ENCODE measurements at places on chromosomes 7 and 10. TPM values are rescaled to one million over a fixed set of nuclear protein-coding genes. Genes with fewer than 3 reads are reported as not detected.

DNA sequence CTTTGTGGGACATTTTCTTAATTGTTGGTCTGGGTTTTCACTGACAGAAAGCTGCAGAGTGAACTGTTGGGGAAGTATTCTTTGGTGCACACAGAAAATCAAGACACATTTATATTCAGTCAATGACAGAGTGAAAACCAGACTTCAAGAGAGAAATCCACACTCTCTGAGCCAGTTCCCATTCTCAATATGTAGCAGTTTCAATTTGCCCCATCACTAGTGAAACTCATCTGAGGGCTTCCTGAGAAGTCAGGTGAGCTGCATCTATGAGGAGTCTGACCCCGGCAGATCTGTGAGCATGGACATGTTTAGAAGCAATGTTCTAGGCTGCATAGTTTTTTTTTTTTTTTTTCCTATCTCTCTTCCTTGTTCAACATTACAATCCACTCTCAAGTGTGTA is 163.7 kb upstream of the AHR start:
- DNase-seq: no peak

The ANKIB1 gene
- total RNA-seq: 51.6 TPM

GRCh38 chr7:132653366-132653930 is 77.2 kb upstream of the PLXNA4 start:
- no peak for DNase-seq

GRCh38 chr7:129225931-129226572 is 1.2 kb downstream of the AHCYL2 start:
- no peak for DNase-seq

- no peak for DNase-seq
Measured at GRCh38 chr10:69815104-69815503, 13.4 kb downstream of the COL13A1 start.

The AGR2 gene
- total RNA-seq: 32.1 TPM

- DNase-seq: no peak
Measured at GRCh38 chr7:69412331-69413146, 185.7 kb upstream of the AUTS2 start.

The ACTL6B gene
- not detected for total RNA-seq

The FAM25G gene
- not detected for total RNA-seq

DNA sequence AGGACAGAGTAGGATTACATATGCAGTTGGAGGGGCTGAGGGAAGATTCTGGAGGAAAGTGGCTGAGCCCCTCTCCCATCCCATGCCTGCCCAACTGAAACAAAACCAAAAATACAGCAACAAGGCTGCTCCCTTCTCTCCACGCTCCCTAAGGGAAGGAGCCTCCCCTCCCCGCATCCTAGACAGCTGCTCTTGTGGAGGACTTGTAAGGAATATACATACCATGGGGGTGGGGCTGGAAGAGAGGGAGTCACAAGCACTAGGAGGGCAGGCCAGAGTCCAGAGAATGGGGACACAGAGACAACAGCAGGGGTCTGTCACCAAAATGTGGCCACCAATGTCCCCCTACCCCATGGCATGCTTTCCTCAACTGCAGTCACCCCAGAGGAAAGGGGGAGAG is 13.2 kb downstream of the LDB1 start:
- no peak for DNase-seq

The PAX4 gene
- total RNA-seq: not detected

DNA sequence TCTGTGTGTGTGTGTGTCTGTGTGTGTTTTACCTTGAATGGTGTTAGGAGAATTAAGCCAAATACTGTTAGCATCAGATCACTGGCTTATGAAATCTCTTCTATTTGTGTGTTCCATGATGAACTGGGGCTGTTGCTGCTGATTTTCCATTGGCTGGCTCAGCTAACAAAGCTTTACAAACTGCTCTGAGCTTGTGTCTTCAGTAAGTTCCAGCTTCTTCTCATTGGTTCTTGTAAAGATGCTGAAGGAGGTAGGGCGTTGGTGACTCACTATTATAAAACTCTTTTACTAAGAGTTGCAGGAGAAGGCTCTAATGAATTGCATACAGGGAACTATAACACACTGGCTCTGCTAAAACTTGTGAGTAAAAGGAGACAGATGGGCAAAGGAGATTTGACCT is 136.4 kb upstream of the PRKCQ start:
- no peak for DNase-seq

The SLC25A13 gene
- total RNA-seq: 12.1 TPM

The CTTNBP2 gene
- 56.4 TPM for total RNA-seq

- DNase-seq: no peak
Measured at GRCh38 chr10:110709444-110709828, 65.3 kb downstream of the RBM20 start.

All from stomach (tissue), 19 donors.